Fibroblast of skin of left quadriceps (primary cell): ENCODE measurements at places on chromosomes 1 and 21.

DNA sequence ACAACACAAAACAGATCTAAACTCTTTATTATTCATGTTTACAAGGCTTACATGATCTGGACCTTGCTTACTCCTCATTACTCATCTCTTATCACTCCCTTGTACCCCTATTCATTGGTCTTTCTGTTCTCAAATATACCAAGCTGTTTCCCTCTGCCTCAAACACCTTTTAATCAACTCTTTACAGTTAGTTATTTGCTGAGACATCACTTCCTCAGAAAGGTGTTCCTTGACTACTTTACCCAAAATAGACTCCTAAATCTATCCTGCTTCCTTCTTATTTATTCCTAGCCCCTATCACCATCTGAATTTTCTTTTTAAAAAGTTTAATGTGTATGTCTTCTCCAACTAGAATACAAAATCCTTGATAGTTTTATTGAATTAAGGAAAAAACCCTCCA is 100.6 kb upstream of the SLFNL1 start:
- no peak for DNase-seq

GRCh38 chr1:33186936-33187335 is 5.1 kb upstream of the TRIM62 start:
- no peak for DNase-seq

DNA sequence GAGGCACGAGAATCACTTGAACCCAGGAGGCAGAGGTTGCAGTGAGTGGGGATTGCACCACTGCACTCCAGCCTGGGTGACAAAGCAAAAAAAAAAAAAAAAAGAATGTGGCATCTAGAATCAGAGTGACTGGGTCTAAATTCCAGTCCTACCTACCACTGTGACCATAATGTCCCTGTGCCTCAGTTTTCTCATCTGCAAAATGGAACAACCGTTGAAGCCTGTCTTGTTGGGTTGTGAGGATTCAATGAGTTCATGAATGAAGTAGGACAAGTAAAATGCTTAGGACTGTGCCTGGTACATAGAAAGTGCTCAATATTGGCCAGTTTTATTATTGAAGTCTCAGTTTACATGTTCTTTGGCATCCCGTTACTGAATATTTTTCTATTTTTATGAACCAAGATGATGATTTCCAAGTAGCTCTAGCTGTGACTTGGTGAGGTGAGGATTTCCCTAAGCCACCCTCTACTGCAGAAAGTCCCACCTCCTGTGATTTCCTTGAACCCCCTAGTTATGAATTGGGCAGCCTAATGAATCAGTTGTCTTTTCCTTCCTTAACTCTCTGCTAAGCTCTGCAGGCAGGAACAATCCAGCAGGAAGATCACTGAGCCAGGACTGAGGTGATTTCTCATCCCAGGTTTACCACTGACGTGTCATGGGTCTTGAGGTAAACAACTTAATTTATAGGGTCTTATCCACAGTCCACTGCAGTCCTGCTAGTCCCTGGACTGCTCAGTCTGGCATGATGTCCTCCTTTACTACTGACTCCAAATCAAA is 18.9 kb upstream of the MEAF6 start:
- DNase-seq: no peak

DNA sequence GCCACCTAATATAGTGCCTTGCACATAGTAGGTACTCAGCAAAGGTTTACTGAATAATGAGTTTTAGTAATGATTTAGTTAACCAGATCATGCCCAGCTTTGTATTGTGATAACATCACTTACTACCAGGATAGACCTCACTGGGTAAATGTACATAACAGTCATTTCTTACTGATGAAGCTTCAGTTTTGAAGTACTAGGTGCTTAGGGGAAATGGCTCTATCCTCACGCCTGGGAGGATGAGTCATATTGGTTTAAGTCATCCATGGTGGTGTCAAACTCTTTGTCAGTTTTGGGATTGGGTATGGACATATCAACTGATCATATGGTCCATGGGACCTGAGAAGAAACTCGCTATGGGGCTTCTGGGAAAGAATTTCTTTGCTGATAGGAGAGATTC is 90.6 kb upstream of the USP24 start:
- no peak for DNase-seq

DNA sequence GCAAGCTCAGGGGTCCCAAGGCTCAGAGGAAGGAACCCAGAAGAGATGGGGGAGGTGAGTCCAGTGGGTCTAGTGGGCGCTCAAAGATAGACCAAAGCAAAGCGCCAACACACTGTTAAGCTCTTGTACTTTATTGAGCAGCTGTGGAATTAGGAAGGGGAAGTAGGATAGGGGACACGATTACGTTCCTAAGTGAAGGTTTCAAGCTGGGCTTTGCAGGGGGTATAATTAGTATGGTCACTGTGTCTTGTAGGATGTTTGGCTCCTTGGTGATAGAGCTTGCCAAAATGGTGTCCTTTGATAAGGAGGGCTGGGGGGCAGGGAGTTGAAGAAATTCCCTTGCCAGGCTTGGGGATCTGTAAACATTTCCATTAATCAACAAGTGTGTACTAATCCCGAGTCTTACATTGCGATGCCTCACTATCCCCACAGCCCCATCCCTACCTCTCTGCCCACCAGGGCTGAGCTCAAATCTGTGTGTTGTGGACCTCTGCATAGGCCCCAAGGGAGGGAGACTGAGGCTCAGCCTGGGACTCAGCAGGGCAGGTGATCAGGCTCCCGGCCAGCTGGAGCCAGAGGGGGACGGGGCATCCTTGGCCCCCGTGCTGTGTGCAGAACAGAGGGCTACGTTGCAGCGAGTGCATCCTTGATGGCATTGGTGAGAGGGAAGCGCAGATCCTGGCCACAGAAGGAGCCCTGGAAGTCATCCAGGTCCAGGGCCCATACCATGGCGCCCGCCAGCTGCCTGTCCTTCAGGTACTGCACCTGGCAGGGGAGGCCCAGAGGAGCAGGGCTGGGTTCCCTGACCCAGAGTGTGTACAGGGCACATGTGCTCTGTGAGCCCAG is 3.4 kb upstream of the MYBPH start:
- DNase-seq: no peak

DNA sequence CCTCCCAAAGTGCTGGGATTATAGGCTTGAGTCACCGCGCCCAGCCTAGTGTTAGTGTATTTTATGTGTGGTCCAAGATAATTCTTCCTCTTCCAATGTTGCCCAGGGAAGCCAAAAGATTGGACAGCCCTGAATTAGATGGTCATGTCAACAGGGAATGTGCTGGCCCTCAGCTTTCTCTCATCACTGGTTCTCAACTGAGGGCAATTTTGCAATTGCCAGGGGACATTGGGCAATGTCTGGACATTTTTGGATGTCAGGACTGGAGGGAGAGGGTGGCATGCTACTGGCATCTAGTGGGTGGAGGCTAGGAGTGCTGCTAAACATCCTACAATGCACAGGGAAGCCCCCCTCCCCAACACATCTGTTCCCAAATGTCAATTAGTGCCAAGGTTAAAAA is 95.0 kb downstream of the LAMC2 start:
- DNase-seq: no peak

DNA sequence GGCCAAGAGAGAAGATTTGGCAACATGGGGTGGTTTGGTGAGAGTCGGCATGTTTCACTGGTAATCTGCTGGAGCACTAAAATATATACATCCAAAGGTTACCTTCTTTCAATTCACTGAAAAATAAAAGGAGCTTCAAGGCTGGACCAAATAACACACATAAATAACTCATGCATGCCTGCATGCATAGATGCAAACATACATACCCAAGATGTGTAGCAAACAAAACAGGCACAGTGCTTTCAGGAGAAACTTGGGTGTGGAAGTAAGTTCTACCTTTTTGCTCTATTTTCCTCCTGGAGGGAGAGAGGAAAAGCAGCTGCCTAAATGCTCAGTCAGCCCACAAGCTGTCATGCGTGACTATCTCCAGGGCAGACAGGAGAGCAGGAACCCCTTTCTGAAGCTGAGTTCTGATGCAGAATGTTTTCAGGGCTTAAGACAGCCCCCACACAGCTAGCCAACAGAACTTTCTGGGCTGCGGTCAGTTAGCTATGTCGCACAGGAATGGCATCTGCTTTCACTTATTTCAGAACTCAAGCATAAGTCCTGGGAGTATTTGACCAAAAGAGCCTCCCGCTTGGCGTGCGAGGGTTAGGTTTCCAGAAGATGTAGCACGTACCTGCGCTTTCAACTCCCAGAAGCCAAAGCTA is 166.2 kb downstream of the TOMM20 start:
- peak; percentile 99 for DNase-seq

DNA sequence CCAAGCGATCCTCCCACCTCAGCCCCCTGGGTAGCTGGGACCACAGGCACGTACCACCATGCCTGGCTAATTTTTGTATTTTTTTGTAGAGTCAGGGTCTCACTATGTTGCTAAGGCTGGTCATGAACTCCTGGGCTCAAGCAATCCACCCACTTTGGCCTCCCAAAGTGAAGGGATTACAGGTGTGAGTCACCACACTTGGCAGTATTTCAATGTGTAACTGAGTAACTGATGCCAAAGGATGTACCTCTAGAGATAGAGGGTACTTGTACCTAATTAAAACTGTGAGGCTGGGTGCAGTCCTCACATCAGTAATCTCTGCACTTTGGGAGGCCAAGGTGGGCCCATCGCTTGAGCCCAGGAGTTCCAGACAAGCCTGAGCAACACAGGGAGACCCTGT is 258.7 kb upstream of the DMRTA2 start:
- no peak for DNase-seq

- DNase-seq: no peak
Observed at GRCh38 chr1:27719286-27720251, 6.2 kb upstream of the FAM76A start.

DNA sequence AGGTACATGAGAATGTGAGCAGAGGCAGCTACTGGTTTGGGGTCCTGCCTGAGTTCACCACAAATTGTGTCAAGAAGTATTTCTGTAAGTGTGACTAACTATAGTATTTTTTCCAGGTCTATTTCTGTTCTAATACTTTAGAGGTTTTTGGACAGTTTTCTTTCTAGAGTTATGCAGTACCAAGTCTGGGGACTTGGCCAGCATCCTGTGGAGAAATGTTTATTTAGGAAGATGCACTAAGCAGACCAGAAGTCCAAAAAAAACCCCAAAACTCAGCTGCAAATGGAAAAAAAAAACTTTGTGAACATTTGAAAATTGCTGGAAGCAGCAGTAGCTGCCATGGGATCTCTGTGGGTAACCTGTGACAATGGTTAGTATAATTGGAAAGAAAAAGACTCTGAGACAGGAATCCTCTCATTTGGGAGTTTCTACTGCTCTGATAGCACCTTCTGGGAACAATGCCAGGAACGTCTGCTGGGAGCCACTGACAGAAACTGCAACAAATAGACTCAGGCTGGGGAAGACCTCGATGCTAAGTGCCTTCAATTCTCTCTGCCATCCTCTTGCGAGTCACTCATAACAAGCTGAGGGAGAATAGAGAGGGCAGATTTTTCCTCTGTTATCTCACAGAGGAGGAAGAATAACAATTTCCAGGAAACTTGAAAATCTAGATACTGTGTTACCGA is 37.6 kb downstream of the OR10R2 start:
- no peak for DNase-seq

- DNase-seq: no peak
Observed at GRCh38 chr1:33267468-33268205, 11.3 kb downstream of the ZNF362 start.

GRCh38 chr1:28314547-28314941 is 14.3 kb upstream of the MED18 start:
- DNase-seq: no peak

- DNase-seq: no peak
Observed at GRCh38 chr1:53400761-53401674, 58.2 kb upstream of the DMRTB1 start.

DNA sequence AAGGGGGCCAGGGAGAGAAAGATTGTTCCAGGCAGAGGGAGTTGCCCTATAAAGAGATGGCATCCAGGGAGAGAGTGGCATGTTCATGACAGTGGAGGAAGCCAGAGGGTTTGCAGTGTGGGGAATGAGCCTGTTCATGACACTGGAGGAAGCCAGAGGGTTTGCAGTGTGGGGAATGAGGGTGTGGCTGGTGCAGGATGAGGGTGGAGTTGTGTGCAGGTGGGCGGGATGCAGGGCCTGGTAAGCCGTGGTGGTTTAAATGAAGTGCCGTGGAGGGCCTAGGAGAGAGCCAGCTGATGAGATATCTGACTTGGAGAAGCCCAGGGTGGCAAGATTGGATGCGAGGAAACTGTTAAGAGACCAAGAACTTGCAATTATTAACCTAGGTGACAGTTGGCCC is 131.8 kb downstream of the CAMTA1 start:
- DNase-seq: no peak

GRCh38 chr1:63403386-63403785 is 36.0 kb downstream of the ALG6 start:
- no peak for DNase-seq

- DNase-seq: no peak
Observed at GRCh38 chr1:205030896-205031295, 12.1 kb upstream of the CNTN2 start.

- peak; percentile 14 for DNase-seq
Observed at GRCh38 chr1:44326024-44326701, 28.9 kb downstream of the ERI3 start.

GRCh38 chr1:151995774-151996173 is 2.1 kb upstream of the S100A10 start:
- DNase-seq: no peak

DNA sequence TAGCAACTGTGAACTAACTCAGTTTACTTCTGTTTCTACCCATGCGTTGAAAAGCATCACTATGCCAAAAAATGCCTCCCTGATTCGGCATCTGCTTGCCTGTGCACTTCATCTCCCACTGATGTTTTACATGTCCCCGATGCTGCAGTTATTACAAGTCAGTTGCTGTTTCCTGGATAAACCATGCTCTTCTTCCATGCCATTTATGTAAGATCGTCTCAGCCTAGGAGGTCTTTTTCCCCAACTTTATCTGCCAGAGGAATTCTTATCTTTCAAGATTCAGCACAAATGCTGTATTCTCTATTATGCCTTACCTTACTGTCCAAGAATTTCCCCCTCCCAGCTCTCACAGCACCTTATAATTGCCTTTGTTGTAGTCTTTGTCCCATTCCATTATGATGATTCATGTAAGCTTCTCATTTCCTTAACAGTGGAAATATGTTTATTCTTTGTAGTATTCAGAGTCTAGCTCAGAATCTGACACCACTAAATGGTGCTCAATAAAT is 30.0 kb downstream of the PRKACB start:
- DNase-seq: peak; percentile 44

DNA sequence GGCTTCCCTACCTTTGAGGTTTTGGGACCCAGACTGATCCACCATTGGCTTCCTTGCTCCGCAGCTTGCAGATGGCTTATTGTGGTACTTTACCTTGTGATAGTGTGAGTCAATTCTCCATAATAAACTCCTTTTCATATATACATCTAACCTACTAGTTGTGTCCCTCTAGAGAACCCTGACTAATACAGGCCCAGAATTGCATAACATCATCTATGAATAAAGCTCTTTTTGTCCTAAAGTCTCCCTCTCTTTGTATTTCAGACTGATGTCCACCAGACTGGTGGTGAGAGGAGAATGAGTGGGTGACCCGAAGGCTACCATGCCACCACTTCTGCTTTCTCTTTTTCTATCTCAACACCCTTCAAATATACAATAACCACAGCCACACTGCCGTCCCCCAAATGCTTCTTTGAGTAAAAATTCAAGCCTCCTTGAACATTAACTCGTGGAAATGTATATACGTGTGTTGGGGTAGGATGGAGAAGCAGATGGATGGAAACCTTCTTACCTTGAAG is 265.7 kb downstream of the PTBP2 start:
- no peak for DNase-seq

- DNase-seq: peak; percentile 1
Observed at GRCh38 chr1:241131636-241132194, 225.3 kb downstream of the RGS7 start.
